ENCODE measurements at places on chromosomes 13 and 19.

GRCh38 chr13:67964091-67964490, 734.0 kb upstream of the PCDH9 start:
- no peak for DNase-seq

DNA sequence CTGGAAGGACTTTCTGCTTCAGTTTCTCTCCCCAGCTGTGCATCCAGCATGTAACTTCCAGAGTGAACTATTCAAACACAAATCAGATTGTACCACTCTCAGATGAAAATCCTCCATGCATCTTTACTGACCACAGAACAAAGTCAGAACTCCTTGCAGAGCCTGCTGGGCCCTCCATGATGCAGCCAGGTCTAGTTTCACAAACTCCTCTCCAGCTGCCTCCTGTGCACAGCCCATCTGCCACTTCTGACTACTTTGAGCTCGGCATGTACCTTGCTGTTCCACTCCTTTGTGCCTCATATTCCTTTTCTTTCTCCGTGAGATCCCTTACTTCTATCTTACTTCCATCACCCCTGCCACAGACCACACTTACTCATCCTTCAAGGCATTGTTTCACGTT, 31.4 kb downstream of the NALCN start:
- no peak for DNase-seq

DNA sequence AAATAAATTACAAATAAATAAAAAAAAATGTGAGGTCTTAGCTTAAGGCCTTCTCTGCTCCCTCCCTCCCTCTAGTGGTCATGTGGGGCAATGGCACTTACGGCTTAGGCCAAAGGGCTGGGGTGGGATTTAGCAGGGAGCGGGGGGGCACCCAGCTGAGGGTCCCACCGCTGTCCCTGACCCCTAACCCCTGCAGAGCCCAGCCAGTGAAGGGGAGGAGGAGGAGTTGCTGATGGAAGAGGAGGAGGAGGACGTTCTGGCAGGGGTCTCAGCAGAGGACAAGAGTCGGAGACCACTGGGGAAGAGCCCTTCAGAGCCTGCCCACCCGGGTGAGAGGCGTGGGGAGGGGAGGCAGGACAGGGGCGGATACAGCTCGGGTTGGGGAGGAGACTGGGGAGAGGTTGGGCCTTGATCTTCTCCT, 9.3 kb downstream of the MPND start:
- no peak for DNase-seq

DNA sequence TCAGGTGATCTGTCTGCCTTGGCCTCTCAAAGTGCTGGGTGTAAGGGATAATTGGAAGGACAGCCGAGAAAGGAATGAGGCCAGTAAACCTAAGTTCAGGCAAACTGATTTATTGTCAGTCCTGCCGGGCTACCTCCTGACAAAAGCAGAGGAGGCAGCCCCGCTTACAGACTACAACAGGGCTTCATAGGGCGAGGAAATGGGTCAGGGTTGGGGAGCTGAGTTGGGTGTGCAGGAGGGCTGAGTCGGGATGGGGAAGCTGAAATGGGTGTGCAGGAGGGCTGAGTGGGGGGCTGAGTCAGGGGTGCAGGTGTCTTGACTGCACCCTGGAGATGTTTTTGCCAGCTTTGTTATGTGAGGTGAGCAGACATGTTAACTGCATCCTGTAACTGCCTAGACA, 210.2 kb downstream of the SLITRK6 start:
- DNase-seq, result no peak

GRCh38 chr19:38375748-38376147, 1.4 kb downstream of the PSMD8 start:
- DNase-seq, result peak; percentile 54

DNA sequence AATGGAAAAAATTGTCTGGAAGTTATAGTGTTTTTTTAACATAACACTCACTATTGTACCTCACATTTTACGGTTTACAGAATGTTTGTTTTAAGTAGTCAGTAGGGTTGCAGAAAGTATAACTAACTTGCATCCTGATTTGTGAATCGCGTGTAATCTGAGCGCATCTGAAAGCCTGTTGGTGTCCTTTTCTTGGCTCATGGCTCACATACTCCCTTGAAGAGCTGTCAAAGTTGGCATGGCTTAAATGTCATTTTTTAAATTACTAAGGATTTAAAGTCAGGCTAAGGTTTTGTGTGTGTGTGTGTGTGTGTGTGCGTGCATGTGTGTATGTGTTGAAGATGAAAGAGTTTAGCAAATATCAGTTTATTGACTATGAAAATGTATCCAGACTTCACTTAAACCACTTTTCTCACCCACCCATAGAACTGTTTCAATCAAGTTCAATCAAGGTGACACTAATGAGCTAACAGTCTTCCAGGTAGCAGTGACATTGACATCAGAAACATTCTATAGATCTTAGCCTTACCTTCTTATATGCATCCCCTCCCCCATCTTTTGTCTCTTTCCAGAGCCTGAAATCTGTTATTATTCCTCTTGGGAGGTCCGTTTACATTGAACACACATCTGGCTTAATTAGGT, 480.4 kb upstream of the SGCG start:
- DNase-seq, result no peak

- DNase-seq, result no peak
Measured at GRCh38 chr19:57366776-57367175, 3.4 kb downstream of the TRAPPC2B start.

DNA sequence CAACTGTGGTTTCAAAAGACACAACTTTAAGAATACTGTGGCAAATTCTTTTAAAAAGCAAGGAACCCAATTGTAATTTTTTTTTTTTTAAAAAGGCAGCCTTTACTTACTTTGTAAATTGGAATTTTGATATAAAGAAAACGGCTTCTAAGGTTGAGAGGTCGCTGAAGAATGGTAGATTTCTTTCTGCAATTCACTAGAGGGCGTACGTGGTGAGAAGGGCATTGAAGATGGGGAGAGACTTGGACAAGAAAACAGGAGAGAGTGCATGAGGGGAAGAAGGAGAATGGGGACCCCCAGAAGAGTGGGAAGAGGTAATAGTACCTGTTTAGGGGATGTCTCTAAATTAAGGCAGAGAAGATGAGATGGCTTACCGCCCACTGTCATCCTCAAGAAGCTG, 33.5 kb upstream of the PABPC3 start:
- no peak for DNase-seq

DNA sequence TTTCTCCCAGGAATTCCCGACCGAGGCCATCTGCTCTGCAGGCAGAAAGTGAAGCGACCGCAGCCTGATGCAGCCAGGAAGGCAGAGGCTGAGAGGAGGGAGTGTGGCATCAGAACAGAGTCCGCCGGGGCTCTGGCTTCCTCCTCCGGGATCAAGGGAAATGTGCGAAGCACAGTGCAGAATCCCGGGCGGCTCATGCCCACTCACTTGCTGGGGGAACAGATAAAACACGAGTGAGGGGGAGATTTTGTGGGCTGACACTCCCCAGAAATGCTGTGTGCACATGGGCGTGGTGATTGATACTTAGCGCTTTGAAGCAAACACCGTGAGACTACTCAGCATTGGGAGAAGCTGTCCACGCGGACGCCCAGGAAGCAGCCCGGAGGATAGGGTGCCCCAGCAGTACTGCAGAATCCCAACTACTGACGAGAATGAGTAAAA, 75.3 kb upstream of the POMP start:
- no peak for DNase-seq

DNA sequence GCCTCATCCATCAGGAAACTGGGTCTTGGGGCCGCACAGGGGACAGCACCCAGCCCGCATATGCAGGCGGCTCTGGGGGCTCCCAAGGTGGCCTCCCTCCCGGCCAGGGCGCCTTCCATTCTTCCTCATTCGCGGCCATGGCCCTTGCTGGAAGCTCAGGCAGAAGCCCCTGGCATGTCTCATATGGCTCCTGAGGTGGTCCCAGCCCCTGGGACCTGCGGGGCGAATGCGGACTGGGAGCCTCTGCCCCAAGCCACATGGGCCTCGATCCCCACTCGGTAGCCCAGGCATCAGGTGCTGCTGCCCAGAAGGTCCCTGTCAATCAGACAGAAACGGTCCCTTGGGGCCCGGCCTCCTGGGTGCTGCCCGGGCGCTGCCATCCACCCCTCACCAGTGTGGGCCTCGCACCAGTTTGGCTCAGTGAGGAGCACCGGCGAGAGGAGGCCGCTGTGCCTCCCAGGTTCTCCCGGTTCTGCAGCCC, 301.6 kb downstream of the TEX29 start:
- no peak for DNase-seq

DNA sequence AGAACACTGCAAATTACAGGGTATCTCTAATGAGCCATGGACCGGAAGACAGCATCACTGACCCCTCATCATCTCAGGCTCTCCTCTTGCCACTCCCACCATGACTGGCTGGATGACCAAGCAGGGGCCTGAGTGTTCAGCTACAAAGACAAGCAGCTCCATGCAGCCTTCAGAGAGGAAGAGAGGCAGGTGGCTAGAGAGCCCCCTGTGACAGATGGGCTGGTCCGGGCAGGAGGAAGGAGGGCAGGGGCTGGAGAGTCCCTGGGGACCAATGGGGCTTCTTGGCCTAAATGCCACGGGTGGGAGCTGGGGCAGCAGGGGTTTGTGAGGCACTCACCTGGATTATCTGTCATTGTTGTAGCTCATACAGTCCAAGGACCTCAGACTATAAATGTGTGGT, 12.8 kb upstream of the RASA3 start:
- DNase-seq, result no peak

GRCh38 chr19:12838182-12838885, at the start of gene MAST1:
Gene MAST1, plus strand, starts transcription at chr19:12838515. Its CDS starts 58 bp downstream, at chr19:12838573.
- no peak for DNase-seq

GRCh38 chr13:18949489-18949761, 232.2 kb downstream of the TUBA3C start:
- no peak for DNase-seq

DNA sequence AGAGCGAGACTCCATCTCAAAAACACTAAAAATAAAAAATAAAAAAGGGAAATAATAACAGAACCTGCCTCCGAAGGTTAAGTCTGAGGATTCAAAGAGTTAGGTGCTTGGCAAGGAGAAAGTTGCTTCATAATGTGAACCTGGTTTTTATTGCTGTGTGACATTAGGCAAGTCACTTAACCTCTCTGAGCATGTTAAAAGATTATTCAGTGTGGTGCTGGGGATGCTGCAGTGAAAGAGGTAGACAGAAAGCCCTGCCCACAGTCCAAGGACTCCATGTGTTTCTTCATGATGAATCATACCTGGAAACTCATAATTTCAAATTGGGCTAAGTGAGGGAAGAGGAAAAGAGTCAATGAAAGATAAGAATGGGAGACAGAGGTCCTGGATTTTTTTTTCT, 2.4 kb downstream of the IL27RA start:
- no peak for DNase-seq

- DNase-seq, result no peak
Measured at GRCh38 chr19:19471682-19472081, 43.7 kb downstream of the TSSK6 start.

- no peak for DNase-seq
Measured at GRCh38 chr13:58999851-59000250, 1163.9 kb downstream of the DIAPH3 start.

DNA sequence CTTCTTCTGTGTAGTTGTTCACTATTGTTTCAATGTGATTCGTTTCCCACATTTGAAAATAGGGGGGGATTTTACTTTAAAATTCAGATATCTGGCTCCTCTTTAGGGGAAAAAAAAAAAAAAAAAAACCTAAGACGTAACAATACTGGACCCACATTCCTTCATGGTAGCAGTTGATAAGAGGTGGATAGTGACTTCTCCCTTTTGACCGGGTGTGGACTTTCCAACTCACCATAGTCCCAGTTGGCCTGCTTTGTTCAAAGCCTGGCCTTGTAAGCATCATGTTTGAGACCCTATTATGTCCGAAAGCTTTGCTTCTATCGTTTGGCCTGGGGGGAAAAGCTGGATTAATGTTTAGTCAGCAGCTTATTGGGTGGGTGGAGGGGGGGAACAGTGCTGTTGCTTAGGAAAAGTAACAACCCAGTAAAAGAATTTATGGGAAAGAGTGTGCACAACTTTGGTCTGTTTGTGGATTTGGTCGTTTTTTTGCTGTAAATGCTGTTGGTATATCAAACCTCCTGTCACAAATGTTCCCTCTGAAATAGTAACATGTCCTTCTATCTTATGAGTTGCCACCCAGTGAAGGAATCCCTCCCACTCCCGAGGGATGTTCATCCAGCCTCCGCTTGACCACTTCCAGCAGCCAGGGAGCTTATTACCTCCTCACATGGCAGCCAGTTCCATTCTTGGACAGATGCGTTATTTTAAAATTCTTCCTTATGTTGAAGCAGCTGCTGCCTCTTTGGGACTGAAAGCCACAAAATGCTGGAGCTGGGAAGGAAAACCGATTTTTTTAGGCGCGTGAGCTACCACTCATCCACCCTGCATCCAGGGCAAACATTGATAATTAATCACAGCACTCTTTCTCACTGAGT, 10.4 kb downstream of the SAMD4B start:
- no peak for DNase-seq

GRCh38 chr19:48777720-48778119, 22.4 kb downstream of the FGF21 start:
- no peak for DNase-seq

- DNase-seq, result no peak
Measured at GRCh38 chr13:29754473-29754806, 96.0 kb downstream of the UBL3 start.

GRCh38 chr19:10269333-10270179, 1.4 kb upstream of the ICAM1 start:
- peak; percentile 94 for DNase-seq

DNA sequence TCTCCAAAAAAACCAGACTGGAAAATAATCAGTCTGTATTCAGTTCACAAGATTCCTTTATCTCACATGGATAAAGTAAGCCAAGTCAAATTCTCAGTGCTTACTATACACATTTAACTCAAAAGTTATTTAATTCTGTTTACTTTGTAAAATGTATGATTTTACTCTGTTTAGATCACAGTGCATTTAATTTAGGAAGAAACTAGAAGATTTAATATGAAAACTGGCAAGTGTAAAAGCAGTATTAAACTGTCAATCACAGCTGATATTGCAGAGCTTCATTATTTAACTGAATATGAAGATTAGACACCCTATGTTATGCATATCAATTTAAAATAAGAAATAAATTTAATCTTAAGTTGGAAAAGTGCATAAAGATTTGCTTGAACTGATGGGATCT, 78.0 kb downstream of the DACH1 start:
- no peak for DNase-seq

DNA sequence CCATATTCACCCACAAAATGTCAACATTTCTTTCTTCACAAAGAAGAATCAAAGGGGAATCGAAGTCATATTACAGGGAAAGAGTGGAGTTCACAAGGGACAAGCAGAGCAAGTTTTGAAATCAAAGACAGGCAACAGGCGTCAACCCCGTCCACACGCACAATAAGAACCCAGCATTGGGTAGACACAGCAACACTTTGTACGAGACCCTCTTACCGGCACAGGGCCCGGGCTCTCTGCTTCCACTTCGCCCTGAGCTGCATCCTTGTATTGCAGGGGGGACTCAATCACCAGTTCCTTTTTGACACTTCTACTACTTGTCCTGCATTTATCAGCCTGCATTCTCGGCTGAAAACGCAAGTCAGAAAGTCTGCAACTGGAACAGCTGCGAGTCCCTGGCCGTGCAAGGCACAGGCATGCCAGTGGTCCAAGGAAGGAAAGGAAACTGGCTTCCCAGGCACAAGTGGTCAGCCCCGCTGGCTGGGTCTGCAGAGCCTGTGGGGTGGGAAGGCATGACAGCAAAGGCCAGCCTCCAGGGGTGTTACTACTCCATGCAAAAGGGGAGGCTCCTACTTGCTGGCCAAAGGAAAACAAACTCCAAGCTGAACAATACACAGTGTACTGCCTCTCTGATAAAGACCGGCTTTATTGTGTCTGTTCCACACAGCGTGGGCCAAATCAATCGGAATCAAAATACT, at the start of gene DOCK9:
Gene DOCK9 (minus strand): TSS at position 497 of the 698 bp plus-strand sequence. CDS start 155 bp downstream, at position 342.
- DNase-seq, result peak; percentile 84
